Stimulated activated CD4-positive, alpha-beta T cell treated with anti-CD3 and anti-CD28 coated beads, Interleukin-15, amount 100 ng/mL, for 24 hours (primary cell): ENCODE measurements at places on chromosomes 2 and 18.

GRCh38 chr2:109454765-109455394, 158.9 kb downstream of the SEPTIN10 start:
- no peak for DNase-seq

DNA sequence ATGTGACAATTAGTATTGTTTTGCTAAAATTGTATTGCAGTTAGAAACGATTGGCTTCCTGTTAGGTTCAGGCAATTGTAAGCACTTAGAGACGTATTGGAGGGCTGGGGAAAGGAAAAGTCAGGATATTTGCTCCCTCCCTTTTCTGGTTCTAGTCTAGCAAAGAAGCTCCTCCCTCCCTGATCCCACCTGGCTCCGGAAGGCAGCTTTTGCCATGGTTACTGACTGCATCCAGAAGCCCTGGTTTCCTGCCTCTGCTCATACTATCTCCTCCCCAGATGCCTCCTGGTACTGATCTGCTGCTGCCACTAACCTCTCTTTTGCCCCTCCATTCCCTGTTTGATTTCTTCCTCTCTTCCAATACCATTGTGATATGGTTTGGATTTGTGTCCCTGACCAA, 275.9 kb downstream of the MREG start:
- DNase-seq: no peak

DNA sequence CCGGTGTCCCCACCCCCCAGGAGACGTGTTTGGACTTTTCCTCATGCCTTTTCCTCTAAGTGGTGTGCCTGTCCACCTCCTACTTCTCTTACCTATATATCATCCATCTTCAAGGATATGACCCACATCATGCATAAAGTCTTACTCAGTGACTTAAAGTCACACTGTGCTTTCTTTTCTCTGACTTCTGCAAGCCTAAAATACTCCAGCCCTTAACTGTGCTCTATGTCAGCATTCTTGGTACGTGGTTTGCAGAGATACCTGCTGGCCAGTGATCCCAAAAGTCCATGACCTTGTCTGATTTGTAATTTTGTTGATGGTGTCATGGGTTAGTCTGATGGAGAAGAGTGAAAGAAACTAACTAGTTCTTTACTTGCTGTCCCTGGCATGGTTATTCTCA, 393.6 kb upstream of the NRP2 start:
- DNase-seq: no peak

- DNase-seq: peak; percentile 78
Measured at GRCh38 chr2:60818272-60818671, 62.2 kb downstream of the PAPOLG start.

- no peak for DNase-seq
Measured at GRCh38 chr2:134310107-134311079, 56.5 kb downstream of the MGAT5 start.

DNA sequence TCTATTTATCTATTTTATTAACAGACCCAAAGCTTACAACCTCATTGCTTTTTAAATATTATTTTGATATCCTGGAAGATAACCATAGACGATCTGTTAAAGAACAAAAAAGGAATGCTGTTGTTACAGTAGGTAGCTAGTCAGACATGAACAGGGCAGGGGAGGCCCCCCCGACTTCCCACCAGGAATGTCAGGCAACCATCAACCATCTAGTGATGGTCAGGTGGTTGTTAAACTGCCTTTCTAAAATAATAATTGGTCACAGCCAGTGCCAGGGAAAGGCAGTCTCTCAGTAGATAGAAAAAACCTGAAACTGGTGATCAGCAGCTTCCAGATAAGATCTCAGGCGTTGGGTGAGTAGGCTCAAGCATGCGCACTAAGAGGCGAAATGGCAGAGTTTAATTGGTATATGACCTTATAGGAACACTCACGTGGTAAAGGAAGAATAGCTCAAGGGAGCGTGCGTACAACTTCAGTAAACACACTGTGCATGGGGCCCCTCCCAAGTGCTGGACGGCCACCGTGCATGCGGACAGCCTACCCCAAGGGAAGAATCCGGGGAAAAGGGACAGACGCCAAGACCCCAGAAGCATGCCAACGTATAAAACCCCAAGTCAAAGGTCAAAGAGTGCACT, 32.5 kb upstream of the CCL20 start:
- DNase-seq: no peak

- DNase-seq: no peak
Measured at GRCh38 chr2:7905756-7906155, 776.1 kb upstream of the ID2 start.

GRCh38 chr18:6951336-6952090, 166.1 kb downstream of the LAMA1 start:
- no peak for DNase-seq

DNA sequence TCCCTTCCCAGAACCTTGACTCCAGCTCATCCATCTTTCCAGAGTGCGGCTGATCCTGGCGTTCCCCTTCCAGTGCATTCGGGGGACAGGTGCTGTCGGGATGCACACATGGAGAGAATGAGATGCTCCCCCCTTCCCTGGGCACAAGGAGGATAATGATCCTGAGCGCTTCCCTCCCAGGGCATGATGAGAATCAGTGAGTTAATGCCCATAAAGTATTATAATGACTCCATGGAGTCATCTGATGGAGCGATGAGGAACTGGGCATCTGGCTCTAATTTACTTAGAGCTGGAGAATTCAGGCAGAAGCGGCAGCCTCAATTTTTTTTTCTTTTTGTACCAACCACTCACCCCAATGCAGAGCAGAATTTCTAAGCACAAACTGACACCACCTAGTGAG, 79.6 kb upstream of the SKOR2 start:
- DNase-seq: no peak

- DNase-seq: no peak
Measured at GRCh38 chr2:70932631-70933230, 3.0 kb upstream of the ATP6V1B1 start.

GRCh38 chr2:172436889-172437288, 9.5 kb downstream of the ITGA6 start:
- DNase-seq: no peak

DNA sequence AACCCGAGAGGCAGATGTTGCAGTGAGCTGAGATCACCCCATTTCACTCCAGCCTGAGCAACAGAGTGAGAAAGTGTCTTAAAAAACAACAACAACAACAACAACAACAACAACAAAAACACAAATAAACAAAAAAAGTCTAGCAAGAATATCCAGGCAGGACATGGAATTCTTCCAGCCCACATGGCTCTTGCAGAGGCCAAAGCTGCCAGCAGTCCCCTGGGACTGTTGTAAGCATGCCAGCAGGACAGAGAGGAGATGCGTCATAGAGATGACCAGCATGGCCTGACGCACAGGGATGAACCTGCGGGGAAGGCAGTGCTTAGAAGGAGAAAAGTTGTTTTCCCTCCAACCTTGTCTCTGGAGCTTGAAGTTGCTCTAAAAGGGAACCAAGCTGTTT, 182.3 kb upstream of the PGAP1 start:
- DNase-seq: no peak

DNA sequence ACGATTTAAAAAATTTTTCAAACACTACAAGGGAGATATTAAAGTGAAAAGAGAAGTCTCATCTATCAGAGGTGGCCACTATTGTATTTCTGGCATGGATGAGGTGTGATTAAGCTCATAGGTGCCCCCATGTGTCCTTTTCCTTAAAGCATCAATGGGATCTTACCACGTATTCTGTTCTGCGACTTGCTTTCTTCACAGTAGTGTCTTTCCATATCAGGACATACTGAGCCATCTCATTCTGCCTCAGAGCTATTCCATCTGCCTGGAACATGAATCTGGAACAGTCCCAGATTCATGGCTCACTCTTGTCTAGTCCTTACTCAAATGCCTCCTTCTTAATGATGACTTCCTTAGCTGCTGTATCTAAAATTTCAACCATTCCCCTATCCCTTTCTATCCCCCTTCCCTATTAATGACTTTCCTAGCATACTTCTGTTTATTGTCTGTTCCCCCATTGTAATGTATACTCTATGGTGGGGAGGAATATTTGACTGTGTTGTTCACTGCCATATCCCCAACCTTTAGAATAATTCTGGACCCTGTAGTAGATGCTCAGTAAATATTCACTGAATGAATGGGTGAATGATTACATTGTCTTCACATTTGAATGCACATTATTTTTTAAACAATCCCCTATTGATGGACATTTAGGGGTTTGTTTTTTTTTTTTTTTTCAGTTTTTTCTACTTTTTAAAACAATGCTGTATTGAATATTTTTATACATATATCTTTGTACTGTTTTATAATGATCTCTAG, 11.1 kb downstream of the STAMBP start:
- no peak for DNase-seq
